ENCODE measurements at places on chromosomes 5 and 9. TPM values are rescaled to one million over a fixed set of nuclear protein-coding genes. Genes with fewer than 3 reads are reported as not detected.

Gene OBP2B
- total RNA-seq: not detected

GRCh38 chr5:16740811-16741392 is 124.1 kb upstream of the RETREG1 start:
- no peak for DNase-seq

DNA sequence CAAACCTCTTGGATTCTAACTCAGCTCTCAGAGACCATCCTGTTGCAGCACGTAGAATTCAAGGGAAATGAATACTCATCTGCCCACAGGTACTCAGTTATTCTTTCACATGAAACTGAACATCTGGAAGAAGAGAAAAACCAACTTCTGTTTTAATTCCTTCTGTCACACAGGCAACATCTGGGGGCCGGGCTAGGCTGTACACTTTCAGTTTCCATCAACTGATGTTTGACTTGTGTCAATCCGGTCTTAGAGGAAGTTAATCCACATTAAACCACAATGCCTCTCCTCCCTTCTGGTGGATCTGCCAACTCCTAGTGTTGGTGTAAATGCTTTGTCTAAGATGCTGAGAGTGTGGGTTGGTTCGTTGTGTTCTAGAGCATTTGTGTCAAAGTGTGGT is 17.6 kb downstream of the DMRT3 start:
- no peak for DNase-seq

Gene CFAP157
- total RNA-seq: 0.23 TPM

GRCh38 chr9:30075451-30076199 is 2308.8 kb upstream of the ACO1 start:
- no peak for DNase-seq

- DNase-seq: peak; percentile 37
Observed at GRCh38 chr5:83430130-83431010, 41.2 kb upstream of the VCAN start.

- DNase-seq: no peak
Observed at GRCh38 chr5:140420226-140420570, 18.6 kb downstream of the ANKHD1 start.

DNA sequence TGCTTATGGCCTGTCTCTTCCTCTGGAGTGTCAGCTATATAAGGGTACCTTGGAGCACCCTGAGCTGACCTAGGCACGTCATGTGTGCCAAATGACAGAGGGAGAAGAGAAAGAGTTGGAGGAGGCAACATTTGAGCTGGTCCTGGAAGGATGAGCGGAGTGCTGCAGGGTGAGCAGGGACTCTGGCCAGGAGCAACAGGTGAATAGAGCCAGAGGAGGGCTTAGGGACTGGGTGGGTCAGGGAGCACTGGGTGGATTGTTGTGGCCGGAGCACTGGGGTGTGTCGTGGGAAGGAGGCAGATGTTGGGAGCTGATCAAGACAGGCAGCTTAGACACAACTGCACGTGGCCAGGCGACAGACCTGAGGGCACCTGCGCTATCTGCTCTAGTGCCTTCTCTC is 43.6 kb downstream of the TSPAN17 start:
- no peak for DNase-seq

- no peak for DNase-seq
Observed at GRCh38 chr9:76003041-76003440, 112.6 kb downstream of the PCSK5 start.

Gene DCP2
- 113 TPM for total RNA-seq

- DNase-seq: no peak
Observed at GRCh38 chr9:124215368-124215910, 42.3 kb upstream of the NEK6 start.

DNA sequence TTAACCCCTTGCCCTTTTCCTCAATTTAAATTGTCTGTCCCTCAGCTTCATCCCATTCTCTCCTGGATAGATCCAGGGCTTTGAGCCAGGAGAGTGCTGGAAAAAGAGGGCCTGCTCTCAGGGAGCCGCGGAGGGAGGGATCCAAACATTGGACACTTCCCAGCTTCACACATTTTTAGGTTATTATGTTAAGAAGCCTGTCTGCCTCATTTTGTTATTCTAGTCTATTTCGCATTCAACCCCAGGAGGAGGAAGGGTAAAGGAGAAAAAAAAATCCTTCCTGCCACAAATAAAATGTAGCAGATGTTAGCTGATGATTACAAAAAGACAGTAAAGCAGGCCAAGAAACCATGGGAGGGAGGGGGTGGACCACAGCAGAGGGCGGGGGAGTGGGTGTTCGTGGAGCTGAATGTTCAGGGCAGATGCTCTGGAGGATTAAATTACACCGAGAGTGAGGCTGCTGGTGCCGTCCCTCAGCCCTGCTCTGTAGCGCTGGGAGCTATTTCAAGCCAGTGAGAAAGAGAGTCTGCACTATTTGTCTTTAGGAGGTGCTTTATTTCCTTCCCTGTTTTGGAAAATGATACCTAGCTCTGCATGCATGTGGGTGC is 60.6 kb upstream of the ZFR start:
- DNase-seq: no peak

Gene GPBP1
- 107 TPM for total RNA-seq

Gene FRMPD1
- total RNA-seq: not detected
